ENCODE measurements at places on chromosomes 5 and 9.

DNA sequence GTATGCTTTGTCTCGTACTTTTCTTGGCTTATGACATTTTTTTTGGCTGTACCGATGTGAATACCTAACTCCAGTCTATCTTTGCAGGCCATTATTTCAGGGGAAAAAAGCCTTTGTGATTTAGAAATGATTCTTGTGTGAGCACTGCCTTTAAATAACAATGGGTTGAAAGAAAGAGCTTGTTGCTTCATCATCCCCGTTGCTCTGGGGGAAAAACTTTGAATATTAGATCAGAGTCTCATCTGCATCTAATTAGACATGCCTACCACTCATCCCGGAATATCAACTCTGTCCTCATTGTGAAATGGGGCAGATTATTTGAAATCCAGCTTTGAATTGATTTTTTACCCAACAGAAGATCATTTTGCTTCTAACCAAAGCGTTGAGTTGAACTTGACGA, 13.5 kb downstream of the CXCL14 start:
- DNase-seq = no peak

- DNase-seq = no peak
Observed at GRCh38 chr5:163512526-163512925, 7.1 kb downstream of the MAT2B start.

- no peak for DNase-seq
Observed at GRCh38 chr5:147176422-147176821, 58.4 kb upstream of the STK32A start.

DNA sequence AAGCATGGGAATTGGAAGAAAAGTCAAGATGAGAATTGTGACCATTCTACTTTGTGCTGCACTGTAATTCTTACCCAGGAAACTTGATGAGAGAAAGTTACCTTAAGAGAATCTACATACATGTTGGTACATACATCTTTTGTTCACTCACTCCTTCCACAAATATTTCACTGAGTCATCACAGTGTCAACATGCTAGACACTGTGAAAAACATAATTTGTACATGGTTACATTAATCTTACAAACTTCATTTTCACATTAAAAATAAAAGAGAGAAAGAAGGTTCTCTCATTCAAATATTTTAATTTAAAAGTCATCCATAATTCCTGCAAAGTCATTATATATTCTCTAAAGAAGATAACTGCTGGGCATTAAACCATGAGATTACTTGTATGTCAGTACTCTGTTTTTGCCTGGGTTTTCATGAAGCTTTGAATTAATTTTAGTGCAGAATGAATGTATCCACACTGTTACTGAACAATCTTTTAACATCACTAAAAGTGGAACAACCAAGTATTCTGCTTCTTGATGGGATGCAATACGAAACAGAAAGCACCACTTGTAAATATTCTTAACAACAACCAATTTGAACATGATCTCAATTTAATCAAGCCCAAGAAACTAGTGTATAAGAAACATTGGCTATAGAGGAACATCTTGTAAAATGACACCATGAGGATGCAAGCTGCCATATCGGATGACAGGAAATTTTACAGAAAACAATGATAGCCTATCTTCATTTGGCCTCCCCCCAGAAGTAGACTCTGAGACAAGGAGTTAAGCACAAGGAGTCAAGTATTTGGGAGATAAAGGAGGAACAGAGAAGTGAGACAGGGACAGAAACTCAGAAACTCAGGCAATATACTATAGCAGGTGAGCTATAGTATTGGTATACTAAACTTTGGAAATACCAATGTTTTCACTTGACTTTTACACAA, 28.4 kb downstream of the ERP44 start:
- DNase-seq = no peak

- DNase-seq = no peak
Observed at GRCh38 chr5:100708645-100709171, 173.5 kb downstream of the FAM174A start.

DNA sequence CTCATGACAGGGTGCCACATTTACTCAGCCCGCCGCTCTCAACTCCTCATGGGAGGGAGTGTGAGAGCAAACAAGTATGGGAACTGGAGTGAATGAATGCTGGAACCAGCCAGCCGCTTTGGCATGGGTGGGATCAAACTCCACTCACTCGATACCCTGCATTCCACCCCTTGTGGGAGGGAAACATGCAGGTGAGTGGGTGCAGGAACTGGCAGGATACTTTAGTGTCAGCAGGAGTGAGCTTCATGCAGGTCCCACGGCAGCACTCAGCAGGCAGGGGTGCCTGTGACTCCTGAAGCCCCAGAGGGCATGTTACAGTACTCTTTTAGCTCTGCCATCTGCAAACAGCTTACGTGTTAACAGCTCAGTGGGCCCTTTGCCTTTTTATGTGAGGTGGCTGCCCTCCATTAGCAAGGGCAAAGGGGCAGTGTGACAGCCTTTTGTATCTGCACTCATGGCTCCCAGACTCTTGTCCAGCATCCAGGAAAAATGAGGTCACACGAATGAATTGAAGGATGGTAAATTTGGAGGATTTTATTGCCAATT, 433.2 kb upstream of the NMUR2 start:
- DNase-seq = no peak

DNA sequence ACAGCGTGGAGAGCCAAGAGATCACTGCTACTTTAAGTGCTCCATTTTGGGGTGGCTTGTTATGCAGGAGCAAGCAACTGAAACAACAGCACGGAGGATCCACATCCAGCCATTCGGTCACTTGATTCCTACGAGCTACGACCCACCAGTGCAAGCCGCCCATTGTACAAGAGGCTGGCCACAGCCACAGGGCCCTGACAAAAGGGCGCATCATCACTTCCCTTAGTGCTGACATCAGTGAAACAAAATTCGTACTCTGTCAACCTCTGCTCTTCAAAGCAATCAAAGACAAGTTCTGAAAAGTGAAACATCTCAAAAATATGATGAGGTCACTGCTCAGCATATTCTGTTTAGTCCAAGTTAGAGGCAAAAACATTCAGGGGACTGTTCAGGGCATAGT, 168.4 kb downstream of the GADD45G start:
- no peak for DNase-seq

DNA sequence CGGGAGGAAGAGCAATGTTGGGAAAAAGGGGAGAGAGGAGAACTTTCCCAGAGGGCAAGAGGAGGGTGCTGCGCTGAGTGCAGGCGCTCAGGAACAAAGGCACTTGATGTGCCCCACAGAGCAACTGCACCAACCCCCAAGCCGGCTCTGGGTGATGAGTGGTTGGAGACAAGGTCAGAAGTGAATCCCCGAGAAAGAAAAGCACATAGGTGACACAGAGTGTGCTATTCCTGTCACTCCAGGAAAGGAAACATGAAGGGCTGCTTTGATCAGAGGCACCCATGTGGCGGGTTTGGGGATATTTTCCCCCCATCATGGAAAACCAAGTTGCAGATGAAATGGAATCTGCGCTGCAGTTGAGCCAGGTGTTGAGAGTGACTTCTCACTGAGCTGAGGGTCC, 20.7 kb upstream of the SLC25A48 start:
- no peak for DNase-seq

GRCh38 chr5:163456840-163457239, 3.1 kb downstream of the NUDCD2 start:
- DNase-seq = no peak

DNA sequence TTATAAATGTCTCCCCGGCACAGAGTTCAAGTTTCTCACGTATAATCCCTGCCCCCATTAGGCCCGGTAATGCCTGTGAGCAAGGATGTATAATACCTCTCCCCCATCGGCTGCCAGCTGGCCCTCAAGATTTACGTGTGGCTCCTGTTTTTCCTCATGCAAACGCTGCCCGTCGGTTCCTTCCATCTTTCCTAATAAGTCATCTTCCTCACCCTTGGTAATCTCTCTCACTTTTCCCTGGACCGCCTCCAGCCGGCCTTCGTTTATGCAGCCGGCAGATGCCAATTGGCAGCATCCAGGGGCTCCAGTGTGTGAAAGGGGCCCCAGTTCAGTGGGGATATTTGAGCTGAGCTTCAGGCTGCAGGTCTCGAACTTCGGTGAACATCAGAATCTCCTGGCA, 86.5 kb upstream of the NEURL1B start:
- no peak for DNase-seq

- DNase-seq = no peak
Observed at GRCh38 chr9:78053627-78054026, 22.0 kb upstream of the GNAQ start.

DNA sequence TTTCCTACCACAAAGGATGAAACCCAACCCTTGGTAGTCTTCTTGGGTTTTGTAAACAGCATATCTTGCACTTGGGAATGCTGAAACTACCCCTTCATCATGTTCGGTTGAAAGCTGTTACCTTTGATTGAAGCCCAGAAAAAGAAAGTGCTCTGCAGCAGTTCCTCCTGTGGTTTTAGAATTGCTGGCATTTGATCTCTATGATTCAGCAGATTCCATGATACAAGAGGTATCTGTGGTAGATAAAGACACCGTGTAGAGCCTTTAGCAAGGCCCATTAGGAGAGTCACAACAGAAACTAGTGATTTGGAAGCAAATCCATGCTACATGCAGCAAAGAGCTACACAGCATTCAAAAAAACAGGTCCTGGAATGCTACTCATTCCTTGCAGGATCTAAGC, 557.0 kb downstream of the TLE1 start:
- DNase-seq = no peak

DNA sequence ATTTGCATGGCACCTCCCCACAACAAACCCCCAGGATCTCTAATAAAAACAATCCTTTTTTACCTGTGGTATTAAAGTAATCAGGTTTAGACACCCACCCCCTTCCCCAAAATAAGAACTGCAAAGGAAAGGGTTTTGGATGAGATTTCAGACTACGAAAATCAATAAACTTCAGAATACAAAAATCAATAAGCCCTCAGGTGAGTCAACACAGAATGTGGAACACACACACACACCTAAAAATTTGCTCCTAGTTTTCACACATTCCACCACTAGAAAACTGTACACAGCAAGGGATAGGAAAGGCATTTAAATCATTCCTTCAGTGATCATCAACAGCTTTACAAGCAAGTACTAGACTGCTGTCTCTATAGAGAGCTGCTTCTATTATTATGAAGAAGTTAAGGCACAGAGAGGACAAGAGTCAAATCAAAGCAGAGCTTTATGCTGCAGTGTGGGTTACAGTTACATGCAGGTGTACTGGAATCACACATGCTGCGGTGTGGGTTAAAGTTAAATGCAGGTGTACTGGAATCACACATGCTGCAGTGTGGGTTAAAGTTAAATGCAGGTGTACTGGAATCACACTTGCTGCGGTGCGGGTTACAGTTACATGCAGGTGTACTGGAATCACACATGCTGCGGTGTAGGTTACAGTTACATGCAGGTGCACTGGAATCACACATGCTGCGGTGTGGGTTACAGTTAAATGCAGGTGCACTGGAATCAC, 36.3 kb downstream of the PFDN1 start:
- DNase-seq = no peak

DNA sequence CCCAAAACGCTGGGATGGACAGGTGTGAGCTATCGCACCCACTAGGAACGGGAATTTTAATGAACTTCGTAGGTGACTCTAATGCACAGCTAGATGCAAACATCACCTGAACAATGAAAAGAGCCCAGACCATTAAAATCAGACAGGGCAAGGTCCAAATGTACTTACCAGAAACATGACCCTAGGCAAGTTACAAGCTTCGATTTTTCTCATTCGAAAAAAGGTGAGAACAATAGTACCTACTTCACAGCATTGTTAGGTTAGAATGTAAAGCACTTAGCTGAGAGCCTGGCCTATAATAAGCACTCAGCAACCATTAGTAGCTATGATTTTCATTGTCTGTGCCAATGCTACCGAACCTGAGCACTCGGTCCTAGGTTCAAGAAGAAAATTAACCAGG, 5.8 kb upstream of the KLHL3 start:
- no peak for DNase-seq

- DNase-seq = no peak
Observed at GRCh38 chr5:13427827-13428557, 516.5 kb downstream of the DNAH5 start.

- no peak for DNase-seq
Observed at GRCh38 chr5:168238463-168238862, 53.0 kb upstream of the WWC1 start.

DNA sequence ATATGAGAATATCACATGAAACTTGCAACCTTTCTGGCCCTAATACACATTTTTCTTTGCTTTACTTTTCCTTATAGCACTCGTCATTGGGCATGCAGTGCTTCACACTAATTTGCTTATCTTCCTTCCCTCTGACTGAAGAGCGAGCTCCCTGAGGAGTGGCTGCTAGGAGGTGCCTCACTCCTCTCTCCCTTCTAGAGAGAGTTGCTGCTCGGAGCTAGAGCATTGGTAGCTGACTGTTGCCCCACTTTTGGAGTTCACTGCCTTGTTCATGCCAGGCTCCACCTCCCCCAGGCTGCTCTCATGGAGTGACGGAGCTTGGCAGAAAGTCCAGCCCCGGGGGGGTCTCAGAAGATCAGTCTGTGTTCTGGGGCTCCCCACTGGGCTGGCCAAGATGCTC, 413.2 kb downstream of the MED10 start:
- no peak for DNase-seq

- no peak for DNase-seq
Observed at GRCh38 chr5:41978676-41979075, 53.6 kb downstream of the FBXO4 start.

GRCh38 chr5:98779264-98779877, 5.9 kb downstream of the RGMB start:
- DNase-seq = no peak

GRCh38 chr5:157603333-157604190, 28.0 kb upstream of the ADAM19 start:
- DNase-seq = peak; percentile 66

DNA sequence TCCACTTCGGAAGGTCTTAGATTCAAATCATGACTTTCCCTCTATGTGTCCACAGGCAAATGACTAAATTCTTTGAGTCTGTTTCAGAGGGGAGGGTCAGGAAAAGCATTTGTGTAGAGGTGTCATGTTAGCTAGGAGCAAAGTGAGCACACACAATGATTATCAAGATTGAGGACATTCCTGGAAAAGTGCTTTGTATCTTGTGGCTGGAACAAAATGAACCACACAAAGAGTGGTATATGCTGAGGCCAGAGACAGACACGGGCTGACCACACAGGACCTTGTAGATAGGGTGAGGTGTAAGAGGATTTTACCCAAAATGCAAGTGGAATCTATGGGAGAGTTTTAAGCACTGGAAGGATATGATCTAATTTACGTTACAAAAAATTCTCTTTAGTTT, 245.3 kb upstream of the NMUR2 start:
- DNase-seq = no peak

Measured in HFF-Myc (cell line).